ENCODE measurements at places on chromosomes 5 and 9.

- DNase-seq, result no peak
Measured at GRCh38 chr5:132434416-132435286, 55.9 kb downstream of the IRF1 start.

DNA sequence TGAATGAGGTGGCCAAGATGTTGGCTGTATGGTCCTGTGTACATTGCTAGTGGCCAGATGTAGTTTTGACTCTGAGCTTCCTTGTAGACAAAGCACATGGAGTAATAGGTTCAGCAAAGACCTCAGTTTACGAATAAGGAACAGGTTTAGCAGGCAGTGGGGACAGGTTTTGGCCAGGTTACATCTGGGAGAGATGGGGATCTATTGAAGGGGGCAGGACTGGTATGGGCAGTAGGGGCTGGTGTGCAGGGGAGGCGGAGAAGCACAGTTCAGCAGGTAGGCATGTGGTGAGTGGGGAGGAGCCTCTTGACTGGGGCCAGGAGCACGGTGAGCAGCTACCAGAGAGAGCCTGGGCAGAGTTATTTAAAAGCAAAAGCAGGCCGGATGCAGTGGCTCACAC, 67.3 kb downstream of the PDZD2 start:
- DNase-seq, result no peak

DNA sequence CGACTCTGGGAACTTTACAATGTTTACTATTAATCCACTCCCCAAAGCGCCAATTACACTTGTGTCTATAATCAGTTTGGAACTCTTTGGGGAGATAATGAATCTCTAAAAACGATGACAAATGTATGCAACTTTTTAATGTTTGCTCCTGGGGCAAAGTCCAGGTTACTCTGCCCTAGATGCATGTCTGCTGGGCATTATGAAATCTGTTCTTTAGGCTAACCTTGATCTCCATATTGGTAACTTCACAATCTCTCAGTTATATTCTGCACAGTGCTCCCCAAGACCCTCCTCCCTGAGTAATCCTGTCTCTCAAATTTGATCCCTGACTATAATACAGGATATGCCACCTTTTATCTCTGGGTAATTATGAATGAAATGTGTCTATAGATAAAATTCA, 152.2 kb upstream of the TRPM3 start:
- no peak for DNase-seq

DNA sequence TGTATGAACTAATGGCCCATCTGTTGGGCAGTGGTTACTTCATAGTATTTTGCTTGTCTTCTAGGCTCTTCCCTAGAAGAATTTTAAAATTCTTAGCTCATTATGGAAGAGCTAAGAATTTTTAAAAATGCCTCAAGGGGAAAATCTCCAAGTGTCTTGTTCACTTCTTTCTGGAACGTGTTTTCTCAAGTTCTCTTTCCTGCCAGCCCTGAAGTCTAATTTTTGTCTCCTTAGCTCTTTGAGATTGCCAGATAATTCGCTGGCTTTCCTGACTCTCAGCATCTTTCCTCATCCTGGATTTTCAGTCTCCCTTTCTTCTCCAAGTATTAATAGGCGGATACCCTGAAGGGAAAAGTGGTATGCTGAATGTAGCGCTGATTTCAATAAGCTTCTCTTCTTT, 395.4 kb downstream of the ARRDC3 start:
- DNase-seq, result no peak

DNA sequence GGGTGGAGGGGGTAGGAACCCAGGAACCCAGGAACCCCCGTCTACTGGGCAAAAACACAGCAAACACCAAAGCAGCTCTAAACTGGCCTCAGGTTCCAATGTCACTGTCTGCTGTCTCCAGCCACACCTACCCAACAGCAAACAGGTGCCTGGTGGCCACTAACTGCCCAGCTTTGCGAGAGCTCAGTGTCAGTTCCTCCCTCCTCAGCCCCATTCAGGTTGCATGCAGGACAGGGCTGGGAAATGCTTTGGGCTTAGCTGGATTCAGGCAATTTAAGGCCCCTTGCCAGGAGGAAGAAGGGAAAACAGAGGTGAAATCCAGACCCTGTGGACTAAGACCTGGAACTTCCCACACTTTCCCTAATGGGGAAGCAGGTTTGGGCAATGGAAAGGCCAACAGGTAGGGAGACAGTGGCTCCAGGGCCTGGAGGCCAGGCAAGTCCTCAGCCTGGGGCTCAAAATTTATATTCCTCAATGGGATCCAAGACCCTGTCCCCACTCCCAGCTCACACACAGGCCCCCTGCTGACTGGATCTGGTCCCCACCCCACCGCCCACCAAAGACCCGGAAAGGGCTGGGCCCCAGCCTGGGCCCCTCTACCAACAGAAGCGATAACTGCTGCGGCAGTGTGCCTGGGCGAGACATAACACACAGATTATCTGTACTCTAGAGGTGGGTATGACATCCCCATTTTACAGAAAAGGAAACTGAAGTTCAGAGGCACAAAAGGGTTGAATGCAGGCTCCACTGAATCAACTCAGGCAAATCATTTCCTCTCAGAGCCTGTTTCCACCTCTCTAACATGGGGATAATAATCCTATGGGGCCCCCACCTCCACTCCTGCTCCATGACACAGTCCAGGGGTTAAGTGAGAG, 3.5 kb downstream of the EEIG1 start:
- DNase-seq, result no peak

All from suppressor macrophage treated with lipopolysaccharide for 4 hours (primary cell).